Erythroblast (primary cell): ENCODE measurements at places on chromosomes 5 and 9.

DNA sequence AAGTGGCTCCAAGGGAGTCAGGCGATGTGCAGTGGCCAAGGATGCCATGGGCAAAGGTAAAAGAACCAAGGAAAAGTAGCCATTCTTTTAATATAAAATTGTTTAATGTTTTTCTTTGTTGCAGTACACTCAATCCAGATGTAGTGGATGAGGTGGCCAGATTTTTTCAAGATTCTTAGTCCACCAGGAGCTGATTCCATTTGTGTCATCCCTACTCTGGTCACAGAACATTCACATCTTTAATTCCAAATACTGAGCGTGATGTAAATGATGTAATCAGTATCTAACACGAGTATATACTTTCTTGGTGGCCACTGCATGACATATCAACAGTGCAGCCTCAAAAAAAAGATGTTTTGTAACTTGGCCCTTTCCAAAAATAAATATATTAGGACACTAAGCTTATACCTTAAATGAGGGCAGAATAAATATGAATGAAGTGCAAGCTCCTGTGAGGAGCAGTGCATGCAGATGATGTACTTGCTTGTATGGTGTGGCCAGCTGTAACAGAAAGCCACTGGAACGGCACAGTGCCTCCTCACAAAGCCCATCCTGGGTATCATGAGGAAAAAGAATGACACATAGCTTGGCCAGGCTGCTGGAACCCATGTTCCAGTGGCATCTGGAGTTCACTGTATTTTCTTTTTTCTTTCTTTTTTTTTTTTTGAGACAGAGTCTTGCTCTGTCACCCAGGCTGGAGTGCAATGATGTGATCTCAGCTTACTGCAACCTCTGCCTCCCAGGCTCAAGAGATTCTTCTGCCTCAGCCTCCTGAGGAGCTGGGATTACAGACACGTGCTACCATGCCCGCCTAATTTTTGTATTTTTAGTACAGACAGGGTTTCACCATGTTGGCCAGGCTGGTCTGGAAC is 6.5 kb upstream of the SPATA24 start:
- DNase-seq, result no peak

GRCh38 chr9:130662099-130662969 is 2.1 kb upstream of the PRDM12 start:
- no peak for DNase-seq

DNA sequence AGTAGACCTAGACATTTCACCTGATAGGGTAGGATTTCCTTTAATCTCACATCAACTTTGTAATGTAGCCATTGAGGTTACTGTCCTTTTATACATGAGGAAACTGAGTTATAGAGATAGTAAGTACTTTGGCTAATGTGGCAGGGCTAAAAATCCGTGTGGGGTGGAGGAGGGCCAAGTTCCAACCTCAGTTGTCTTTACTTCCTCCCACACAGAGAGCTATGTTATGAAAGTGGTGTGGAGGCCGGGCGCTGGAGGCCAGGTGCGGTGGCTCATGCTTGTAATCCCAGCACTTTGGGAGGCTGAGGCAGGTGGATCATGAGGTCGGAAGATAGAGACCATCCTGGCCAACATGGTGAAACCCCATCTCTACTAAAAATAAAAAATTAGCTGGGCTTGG is 173.3 kb downstream of the PALM2AKAP2 start:
- DNase-seq, result no peak

GRCh38 chr9:4689021-4689420 is 9.7 kb downstream of the CDC37L1 start:
- DNase-seq, result peak; percentile 59

DNA sequence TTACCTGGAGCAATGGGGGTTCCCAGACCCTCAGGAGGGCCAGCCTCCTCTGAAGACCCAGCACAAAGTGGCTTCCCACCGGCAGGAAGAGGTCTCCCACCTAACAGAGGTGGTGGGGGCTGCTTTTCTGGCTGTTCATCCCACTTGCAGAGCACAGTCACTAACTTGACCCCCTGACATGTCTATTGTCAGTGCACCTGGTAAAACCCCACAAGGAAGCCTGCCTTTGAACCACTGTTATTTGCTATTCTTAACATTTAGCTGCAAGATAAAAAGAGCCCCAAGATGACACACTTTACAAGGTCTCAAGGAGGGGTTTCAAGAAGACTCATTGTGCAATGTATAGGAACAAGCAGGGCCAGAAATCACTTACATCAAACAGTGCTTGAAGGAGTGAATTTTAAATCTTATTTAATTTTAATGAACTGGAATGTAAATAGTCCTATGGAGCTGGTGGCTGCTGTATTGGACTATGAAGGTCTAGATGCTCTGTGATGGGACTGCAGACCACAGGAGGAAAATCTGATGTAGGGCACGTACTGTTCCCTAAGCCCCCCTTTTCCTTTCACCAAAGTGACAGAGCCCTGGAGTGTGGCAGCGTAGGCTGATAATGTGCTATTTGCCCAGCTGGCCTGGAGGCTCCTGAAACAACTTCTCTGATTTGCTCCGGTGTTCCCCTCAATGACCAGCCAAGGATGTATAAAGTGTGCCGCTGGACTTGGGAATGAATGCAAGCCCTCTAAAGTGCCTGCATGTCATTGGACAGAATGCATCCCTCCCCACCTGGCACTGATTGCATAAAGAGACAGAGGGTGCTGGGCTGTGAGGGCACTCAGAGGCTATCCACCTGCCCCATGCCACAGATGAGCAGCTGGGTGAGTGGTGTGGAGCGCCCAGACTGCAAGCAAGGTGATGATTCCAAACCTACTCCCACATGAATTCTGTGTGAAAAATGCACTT is 80.2 kb downstream of the PTPN3 start:
- no peak for DNase-seq

DNA sequence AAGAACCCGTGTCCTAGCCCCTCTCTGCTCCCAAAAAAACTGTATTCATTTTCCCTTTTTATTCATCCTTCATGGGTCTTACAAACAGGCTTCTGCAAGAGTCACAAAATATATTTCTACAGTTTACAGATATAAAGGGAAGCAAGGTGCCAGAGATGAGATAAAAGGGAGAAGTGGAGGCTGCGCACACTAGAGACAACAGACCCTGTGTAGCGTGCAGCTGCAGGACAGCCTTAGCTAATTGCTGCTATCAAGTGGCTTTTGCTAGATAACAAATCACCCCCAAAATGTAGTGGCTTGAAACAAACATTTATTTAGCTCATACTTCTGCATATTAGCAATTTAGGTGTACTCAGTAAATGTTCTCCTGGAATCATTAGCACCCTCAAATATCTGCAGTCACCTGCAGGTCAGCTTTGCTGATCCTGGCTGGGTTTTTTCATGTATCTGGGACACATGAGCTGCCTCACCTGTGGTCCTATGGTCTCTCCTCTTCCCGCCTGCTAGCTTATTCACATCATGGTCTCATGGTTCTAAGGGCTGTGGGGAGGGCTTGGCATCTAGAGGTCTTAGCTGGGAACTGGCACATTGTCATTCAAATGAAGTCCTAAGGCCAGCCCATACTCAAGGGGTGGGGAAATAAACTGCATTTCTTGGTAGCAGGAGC is 29.4 kb downstream of the ARHGEF37 start:
- DNase-seq, result peak; percentile 55

DNA sequence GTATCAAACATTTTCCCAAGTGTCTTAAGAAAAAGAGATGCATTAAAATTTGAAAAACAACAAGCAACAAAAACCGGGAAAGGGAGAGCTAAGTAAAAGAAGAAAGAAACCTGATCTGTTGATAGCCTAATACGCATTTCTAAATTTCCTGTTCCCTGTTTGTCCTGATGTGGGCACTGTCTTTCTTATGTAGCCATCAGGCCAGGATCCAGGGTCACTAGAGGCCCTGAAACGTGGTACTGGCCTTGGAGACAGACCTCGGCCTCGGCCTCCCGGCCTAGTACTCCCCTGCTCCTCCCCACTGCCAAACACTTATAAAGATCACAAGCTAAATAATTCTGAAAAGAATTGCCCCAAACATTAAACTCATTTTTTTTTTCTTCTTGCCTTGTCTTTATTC is 547.2 kb downstream of the IRX1 start:
- DNase-seq, result no peak

- no peak for DNase-seq
Measured at GRCh38 chr5:132486318-132487094, 4.1 kb downstream of the IRF1 start.
